ENCODE measurements at places on chromosomes 12 and 14. TPM values are rescaled to one million over a fixed set of nuclear protein-coding genes. Genes with fewer than 3 reads are reported as not detected.

The GPR68 gene
- 10.3 TPM for total RNA-seq

The KLHL33 gene
- 0.27 TPM for total RNA-seq

The TECPR2 gene
- total RNA-seq: 33.3 TPM

The RBM23 gene
- 111 TPM for total RNA-seq

The SSTR1 gene
- total RNA-seq: 0.16 TPM

The HVCN1 gene
- 8.2 TPM for total RNA-seq

The TRIAP1 gene
- 18.4 TPM for total RNA-seq

The BMAL2 gene
- total RNA-seq: 3.0 TPM

The TEP1 gene
- total RNA-seq: 12.9 TPM

The MYF5 gene
- total RNA-seq: not detected

DNA sequence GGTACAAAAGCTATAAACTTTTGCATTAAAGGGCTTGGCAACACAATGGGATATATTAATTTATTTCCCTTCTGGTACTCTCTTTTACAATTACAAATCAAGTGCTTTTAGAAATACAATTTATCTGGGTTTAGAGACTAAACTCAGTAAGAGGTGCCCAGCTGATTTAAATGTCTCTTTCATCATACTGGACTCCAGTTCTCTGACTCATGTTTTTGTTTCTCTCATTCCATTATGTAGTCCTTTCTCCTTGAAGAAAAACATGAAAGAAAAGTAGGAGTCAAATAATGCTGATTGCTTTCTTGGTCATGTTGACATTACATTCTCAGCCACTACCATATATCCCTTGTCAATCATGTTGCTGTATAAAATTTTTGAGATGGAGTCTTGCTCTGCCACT lies 36.3 kb upstream of the CFL2 start:
- no peak for ATAC-seq

DNA sequence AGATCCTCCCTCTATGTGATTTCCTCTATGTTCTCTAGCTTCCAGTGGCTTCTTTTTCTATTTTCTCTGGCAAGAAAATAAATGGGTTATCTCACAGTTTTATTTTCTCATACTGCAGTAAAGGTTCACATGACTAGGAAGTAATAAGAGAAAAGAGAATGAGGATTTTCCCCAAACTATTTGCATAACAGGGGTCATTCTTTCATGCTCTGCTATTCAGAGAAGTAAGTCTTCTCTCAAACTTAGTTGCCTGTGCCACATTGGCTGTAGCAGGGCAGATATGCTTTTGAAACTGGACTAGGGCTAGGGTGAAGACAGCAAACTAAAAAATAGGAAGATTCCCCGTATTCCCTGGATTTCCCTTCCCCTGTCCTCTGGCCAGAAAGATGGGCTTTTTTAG lies 57.4 kb downstream of the ACSM4 start:
- no peak for ATAC-seq

DNA sequence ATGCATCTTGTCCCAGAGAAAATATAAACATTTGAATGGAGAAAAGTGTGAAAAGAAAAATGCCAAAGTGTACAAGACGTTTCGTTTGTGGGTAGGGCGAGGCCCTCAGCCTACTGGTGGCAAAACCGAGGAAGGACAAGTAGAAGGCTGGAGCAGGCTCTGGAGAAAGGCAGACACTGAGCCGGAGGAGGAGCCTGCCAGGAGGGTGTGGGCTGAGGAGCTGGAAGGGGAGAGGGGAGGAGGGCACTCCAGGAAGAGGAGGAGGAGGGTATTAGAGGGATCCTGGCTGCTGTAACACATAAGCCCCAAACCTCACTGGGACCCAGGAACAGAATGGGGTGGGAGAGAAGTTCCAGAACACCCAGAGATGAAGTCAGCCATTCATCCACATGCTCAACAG lies 47.7 kb downstream of the CLMN start:
- no peak for ATAC-seq

- no peak for ATAC-seq
These were observed 2.2 kb downstream of the DACT1 start for GRCh38 chr14:58639842-58640484.

GRCh38 chr12:12070674-12071656 lies at the start of gene BCL2L14:
TSS of gene BCL2L14 (plus strand) at chr12:12070939. CDS start at chr12:12079306, 8,367 bp downstream.
- no peak for ATAC-seq

DNA sequence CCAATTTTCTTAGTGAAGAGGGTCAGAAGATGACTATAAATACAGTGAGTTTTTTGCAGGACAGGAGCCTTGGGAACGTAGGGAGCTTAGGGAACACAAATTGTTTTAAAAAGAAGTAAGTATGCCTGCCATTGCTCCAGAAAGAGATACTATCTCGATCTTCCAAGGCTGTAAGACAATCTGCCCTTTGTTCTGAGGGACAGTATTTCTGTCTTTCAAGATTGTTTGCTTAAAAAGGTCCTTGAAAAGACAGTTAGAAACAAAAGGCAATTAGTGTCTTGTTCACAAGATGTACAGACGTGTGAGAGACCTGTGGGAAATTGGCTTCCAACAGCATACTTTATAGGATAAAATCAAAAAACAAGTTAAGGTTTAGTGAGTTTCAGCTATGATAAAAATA lies 321.2 kb upstream of the FAR2 start:
- no peak for ATAC-seq

DNA sequence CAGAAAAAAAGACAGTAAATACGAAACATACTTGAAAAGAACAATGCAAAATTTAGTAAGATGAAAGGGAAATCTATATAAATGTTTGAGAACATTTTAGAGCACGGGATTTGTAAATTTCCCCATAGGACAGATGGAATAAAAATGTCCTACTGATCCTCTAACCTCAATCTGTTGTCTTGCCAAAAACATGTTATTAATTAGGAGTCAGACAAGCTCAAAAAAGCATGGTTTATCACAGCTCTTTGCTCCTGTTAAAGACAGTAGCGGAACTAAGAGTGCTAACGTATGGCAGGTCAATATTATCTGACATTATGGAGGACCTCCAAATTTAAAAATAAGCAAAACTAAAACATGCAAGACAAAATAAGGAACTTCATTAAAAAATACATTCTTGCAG lies 12.9 kb downstream of the GMFB start:
- no peak for ATAC-seq

DNA sequence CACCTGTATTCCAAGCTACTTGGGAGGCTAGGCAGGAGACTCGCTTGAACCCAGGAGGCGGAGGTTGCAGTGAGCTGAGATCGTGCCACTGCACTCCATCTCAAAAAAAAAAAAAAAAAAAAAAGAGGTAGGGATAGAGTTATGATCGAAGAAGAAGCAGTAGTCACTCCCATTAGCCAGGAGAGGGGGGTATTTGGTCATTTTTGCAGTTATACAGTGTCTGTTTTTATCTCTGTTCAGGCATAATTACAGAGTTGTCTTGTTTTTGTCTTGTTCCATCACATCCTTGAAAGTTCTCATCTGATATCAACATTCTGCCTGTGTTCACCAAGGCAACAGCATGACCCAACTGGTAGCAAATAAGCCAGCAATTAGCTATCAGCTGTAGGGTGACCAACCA lies 98.5 kb upstream of the TMPO start:
- ATAC-seq: no peak

DNA sequence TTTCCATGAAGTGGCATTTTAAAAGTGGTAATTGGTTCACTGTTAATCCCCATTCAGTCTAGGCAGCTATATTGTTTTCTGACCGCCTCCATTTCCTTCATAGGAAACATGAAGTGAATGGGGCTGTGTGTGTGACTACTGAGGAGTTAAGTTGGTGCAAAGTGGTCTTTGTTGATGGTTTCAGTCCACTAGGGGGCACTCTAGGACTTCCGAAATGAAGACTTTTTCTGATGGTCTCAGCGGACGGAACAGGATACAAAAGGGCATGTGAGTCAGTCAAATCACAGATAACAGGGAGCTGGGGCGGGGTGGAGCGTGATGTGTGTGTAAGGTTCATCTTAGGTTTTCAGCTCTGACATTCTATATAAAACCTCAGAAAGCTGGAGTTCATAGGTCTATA lies 240.1 kb upstream of the OR4E1 start:
- no peak for ATAC-seq

- ATAC-seq: no peak
These were observed 1885.8 kb upstream of the SEL1L start for GRCh38 chr14:83419420-83419819.

DNA sequence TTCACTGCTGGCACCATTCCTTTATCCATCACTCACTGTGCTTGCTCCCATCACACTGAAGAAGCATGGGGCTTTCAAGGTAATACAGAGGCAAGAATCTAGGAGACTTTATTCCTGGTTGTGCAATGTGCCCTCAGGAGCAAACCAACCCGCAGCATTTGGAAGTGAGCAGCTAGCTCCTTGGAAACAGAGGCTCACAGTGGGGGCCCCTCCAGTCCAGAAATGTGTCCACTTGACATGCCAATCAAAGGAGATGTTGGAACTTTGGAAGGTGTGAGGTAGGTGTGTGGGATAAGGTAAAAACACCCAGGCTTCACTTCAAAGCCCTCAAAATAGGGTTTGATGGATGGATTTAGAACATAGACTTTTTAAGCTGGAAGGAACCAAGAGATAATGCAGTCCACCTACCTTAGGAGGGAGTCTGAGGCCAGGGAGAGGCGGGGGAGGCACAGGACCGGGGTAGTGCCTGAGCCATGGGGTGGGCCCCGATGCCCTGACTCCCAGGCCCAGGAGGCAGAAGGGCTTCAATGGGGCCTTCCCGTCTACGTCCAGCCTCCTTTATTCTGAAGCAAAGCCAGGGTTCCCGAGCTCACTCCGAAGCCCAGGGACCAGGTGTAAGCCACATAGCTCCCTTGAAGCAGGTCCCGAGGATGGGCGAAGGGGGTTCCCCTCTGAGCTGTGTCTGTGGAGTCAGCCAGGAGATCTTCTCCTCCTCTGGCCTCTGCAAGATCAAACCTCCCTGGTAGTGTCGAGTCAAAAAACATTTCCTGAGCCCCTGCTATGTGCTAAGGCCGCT lies 17.6 kb upstream of the BCL11B start:
- no peak for ATAC-seq

GRCh38 chr12:113067987-113068935 lies 11.7 kb downstream of the DTX1 start:
- no peak for ATAC-seq

- no peak for ATAC-seq
These were observed 61.5 kb downstream of the DUSP16 start for GRCh38 chr12:12501121-12501520.

DNA sequence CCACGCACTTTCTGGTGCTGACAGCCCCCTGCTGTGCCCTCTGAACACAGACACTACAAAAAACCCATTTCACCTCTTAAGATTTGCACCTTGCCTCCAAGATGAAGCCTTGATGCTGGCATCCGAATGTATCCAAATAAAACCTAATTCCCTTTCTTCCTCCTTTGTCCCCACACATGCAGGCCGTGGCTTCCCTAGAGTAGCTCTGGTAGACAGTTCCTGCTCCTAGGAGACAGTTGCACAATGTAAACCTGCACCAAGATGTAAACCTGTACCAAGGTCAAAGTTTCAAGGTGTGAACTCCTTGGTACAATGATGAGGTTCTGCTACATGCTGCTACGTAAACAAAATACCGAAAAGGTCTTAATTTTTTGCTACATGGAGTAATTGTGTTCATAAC lies 625 bp upstream of the ABHD12B start:
- ATAC-seq: no peak

GRCh38 chr12:12806784-12807516 lies 6.2 kb upstream of the DDX47 start:
- ATAC-seq: no peak

Measured in gastroesophageal sphincter (tissue), 4 donors.